ENCODE measurements at places on chromosomes 2 and 18.

DNA sequence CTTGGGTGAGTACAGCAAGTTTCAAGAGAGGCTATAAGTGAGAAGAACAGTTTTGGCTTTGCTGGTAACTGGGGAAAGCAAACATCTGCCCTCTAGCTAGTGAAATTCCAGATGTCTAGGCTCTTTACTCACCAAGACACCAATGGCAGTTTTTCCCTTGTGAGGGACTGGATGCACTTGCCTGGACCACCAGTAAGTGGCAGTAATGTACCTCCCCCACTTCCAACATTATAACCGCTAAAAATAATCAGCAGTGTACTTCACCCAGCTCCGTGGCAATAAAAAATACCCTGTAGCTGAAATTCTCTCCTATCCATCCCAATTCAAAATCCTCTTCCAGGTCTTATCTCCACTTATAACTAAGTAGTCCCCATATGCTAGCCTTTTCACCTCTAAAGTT lies 383.9 kb downstream of the ARHGAP15 start:
- no peak for DNase-seq

DNA sequence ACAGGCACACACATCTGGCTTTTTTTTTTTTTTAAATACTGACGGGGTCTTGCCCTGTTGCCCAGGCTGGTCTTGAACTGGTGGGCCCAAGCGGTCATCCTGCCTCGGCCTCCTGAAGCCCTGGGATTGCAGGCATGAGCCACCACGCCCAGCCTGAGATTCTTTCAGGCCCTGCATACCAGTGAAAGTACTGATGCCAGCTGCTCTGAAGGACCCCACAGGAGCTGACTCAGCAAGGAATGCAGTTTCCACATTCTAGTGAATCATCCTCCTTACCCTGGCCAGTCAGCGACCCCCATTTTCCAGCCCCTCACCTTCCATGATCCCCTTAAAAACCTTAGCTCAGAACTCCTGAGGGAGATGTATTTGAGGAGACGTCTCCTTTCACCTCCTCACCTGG lies 5.8 kb upstream of the DTYMK start:
- DNase-seq = no peak

- no peak for DNase-seq
Observed at GRCh38 chr2:220855296-220855695, 716.8 kb downstream of the EPHA4 start.

DNA sequence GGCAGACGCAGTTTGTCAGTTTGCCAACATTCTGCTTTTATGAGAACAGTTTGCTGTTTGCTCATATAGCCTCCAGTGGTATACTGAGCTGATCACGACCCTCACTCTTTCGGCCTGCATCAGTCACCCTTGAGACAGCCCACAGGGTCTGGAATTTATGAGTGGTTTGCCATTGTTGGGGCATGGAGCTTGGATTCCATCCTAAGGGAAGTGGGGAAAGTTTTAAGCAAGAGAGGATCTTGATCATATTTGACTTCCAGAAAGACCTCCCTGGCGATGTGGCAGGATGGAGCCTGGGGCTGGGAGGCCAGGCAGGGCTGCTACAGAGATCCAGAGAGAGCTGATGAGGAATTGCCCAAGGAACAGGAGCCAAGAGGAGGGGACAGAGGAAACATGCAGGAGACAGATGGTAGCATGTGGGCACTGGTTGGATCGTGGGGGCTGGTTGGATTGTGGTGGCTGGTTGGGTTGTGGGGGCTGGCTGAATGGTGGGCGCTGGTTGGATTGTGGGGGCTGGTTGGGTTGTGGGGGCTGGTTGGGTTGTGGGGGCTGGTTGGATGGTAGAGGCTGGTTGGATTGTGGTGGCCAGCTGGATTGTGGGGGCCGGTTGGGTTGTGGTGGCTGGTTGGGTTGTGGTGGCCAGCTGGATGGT lies 27.3 kb upstream of the GPR17 start:
- DNase-seq = no peak

DNA sequence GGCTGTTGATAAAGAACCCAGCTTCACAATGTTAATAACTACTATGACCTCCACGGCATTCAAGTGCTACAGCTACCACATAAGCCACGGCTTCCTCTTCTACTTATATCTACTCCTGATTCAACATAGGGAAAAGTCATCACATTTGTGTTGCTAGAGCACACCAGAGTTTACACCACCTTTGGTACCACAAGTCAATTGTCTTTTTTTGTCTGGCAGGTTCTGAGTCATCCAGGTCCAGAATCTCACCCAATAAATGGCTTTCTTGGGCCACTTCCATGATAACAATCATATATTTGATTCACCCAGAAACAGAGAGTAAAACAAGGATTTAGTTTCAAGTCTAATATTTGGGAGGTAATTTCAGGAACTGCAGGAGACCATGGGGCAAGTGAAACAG lies 480.2 kb downstream of the TMX3 start:
- DNase-seq = no peak

Data from stimulated activated CD8-positive, alpha-beta memory T cell treated with anti-CD3 and anti-CD28 coated beads, Interleukin-7, amount 100 ng/mL, for 1 hour (primary cell).